ENCODE measurements at places on chromosomes 7 and 10.

DNA sequence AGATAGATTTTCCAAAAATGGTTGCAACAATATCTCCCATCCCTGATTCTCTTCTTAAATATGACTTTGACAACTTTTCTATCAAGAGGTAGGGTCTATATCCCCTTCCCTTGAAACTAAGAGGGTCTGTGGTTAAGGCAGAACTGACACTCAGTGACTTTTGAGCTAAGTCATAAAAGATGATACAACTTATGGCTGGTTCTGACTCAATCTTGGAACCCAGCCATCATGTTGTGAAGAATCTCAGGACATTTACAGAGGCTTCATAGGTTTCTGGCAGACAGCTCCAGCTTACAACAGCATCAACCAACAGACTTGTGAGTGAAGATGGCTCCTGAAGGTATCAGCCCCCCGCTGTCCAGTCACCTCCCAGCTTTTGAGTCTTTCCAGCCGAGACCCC lies 203.5 kb downstream of the RNLS start:
- DNase-seq, result no peak

DNA sequence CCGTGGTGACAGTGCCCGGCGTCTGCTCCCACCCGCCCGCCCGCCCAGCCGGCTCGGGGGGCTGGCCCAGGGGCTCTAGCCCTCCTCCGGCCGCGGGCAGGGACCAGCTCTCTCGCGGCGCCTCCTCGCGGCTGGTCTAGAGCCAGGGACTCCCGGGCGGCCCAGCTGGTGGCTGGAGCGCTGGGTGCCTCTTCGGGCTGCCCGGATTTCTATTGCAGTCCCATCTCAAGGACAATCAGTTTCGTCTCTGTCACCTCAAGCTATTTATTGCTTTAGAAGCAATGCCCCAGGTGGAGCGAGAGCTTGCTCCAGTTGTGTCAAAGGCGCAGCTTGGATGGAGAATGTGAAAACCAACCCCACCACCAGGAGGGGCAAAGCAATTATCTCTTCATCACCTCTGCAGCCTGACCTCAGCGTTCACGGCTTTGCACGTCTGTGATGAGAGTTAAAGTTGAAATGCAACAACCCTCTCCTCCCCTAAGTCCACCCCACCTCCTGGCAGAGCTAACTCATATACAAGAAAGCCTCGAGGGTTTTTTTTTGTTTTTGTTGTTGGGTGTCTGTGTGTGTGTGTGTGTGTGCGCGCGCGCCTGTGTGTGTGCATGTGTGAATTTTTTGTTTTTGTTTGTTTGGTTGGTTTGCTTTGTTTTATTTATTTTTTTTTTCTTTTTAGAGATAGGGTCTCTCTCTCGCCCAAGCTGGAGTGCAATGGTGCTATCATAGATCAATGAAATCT lies at the start of gene ITGA8:
Gene ITGA8 (minus strand): TSS at position 24 of the 736 bp plus-strand sequence. CDS start 151 bp downstream, outside the sequence.
- DNase-seq, result no peak

DNA sequence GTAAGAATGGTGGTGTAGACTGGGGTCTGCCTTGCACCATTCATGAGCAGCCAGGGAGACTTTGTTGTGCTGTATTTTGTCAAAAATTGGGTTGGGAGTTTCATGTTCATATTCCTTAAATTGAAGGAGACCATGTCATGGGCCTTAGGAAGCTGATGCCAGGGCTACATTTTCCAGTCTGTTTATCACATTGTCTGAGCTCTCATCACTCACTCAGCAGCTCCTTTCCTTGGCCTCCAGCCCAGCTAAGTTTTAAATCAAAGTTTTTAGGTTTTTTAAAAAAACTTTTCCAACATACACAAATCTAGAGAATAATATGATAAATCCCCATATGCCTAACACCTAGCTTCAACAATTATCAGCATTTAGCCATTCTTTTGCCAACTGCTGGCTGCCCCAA lies 12.6 kb upstream of the FAM13C start:
- DNase-seq, result no peak

- DNase-seq, result no peak
Observed at GRCh38 chr10:45075826-45076380, 75.2 kb downstream of the ZNF22 start.

GRCh38 chr7:102317231-102318059 lies 30.8 kb downstream of the SH2B2 start:
- DNase-seq, result no peak

DNA sequence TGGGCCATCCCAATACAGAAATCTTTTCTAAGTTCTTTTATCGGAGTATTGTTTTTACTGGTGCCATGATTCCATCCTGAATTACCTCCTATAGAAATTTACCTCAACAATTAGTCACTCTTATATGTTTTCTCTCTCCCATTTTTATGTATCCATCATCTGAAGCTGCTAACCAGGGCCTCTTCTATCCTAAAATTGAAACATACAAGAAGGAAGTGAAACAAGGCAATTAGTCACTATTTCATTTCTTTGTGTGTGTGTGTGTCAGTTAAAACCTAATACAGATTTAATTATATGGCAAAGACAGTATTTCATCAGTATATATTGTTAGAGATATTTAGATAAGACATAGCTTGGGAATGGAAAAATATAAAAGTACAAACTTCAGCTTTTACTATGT lies 148.4 kb upstream of the AHR start:
- no peak for DNase-seq

- no peak for DNase-seq
Observed at GRCh38 chr7:36925691-36926090, 201.4 kb upstream of the AOAH start.

DNA sequence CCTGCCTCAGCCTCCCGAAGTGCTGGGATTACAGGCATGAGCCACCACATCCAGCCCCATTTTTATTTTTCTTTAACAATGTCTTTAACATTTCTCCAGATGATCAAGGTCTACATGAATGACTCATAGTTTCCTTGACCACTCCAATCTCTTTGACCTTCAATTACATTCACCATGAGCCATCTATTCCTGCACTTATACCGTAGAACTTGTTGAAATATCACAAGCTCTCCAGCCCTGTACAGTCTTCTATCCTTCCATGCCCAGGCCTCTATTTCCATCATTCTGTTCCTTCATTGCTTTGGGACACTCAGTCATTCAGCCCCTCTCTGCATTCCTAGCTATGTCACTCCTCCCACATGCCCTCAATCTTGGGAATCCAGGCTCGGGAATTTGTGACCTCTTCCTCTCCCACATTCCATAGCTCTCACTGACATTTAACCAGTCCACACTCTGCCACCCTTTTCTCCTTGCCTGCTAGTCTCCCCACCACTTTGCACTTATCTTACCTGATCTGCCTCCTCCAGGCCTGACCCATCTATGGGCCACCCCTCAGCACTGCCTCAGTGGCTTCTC lies 151.8 kb upstream of the STK17A start:
- no peak for DNase-seq

GRCh38 chr10:129605986-129606518 lies 139.0 kb downstream of the MGMT start:
- DNase-seq, result no peak

- DNase-seq, result no peak
Observed at GRCh38 chr10:34384372-34384771, 430.7 kb downstream of the PARD3 start.

- DNase-seq, result no peak
Observed at GRCh38 chr10:21195252-21195651, 298.1 kb upstream of the NEBL start.

DNA sequence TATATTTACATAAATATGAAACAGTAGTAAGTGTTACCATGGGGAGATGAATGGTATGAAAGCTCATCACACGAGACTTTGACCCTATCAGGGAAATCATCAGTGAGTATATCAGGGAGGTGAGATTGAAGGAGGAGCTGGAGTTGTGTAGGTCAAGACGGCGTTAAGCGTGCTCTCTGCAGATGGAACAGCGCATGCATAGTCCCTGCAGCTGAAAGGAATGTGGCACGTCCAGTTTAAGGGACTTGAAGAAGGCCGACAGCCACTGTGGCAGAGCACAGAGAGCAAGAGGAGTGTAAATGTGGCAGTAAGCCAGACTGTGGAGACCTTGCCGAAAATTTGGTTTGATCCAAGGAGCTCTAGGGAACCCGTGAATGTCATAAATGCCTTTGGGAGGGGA lies 38.9 kb downstream of the POU6F2 start:
- DNase-seq, result no peak

DNA sequence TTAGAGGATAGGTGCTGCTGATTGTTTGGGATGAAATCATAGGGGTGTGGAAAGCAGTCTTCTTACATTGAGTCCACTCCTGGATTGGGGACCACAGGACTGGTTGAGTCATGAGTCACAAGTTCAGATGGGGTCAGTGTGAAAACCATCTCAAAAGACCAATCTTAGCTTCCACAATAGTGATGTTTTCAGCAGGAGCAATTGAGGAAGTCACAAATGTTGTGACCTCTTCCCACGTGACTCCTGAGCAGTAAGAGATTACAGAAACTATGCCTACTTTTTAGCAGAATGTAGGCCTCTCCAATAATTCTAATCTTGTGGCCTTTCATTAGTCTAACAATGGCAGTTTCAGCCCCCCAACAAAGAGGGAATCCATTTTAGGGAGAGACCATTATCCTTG lies 256.9 kb upstream of the CDC14C start:
- DNase-seq, result no peak

DNA sequence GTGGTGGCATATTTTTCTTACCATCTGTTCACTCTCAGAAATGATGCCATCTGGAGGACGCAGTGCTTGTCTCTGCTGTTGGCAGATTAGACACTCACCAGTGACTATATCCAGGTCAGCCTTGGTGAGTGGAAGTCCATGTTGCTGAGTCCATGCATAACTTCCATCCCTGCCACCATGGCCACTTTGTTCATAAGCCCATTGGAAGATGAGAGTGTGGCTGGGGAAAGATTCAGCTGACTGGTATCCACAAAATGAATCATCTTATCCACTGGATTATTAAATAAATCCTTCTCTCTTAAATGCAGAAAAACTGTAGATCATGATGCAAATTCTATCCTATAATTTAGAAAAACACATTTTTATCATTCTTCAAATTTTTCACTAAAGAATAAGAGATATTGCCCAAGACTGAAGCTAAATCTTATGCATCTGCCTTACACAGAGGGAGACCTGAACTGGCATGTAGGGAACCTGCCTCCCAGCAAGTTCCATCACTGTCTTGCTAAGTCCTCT lies 726.9 kb downstream of the TNS3 start:
- DNase-seq, result no peak

DNA sequence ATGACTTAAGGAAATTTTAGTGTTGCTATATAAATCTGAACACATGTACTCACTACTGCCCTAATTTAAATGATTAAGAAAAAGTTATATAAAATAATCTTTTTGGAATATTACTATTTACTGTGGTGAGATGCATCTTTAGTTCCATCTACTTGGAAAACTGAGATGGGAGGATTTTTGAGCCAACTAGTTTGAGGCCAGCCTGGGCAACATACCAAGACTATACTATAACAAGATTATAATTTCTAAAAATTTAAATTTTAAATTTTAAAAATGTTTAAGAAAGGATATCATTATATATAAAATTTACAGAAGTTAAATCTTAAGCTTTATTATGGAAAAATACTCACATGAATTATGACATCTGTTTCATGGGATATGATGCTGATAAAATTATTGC lies 530.8 kb upstream of the IGFBP3 start:
- DNase-seq, result no peak

DNA sequence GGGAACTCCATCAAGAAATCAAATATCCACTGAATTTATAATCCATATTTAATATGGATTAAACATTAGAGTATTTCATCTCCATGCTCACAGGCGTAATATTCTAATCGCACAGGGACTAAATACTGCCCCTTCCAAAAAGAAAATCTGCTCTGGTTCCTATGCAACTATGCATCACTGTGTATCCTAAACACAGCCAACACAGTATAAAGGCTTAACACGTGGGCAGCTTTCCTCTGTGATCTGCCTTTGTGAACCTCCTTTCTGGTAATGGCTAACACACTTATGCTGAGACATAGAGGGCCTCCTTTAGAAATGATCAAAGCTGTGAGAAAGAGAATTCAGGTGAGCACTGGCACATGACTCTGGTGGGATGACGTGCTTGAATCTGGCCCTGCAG lies 110.2 kb downstream of the RAB11FIP2 start:
- no peak for DNase-seq

DNA sequence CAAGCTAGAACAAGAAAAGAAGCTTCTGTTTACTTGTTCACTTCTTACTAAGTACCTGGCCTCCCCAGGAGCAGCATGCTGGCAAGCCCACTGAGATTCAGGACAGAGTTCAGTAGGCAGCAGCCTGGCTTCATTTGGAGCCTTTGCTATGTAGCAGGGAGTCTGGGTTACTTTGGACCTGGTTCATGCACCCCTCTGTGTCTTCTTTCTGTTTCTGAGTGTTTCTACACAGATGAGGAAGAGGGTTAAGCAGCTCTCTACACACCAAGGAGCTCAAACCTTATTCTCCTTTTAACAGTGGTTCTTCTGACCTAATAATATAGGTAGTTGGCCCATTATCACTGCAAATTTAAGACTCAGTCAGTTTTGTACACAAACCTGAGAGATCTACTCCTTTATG lies 152.9 kb downstream of the ARID5B start:
- no peak for DNase-seq

GRCh38 chr10:50439187-50439586 lies 184.6 kb downstream of the SGMS1 start:
- DNase-seq, result no peak

DNA sequence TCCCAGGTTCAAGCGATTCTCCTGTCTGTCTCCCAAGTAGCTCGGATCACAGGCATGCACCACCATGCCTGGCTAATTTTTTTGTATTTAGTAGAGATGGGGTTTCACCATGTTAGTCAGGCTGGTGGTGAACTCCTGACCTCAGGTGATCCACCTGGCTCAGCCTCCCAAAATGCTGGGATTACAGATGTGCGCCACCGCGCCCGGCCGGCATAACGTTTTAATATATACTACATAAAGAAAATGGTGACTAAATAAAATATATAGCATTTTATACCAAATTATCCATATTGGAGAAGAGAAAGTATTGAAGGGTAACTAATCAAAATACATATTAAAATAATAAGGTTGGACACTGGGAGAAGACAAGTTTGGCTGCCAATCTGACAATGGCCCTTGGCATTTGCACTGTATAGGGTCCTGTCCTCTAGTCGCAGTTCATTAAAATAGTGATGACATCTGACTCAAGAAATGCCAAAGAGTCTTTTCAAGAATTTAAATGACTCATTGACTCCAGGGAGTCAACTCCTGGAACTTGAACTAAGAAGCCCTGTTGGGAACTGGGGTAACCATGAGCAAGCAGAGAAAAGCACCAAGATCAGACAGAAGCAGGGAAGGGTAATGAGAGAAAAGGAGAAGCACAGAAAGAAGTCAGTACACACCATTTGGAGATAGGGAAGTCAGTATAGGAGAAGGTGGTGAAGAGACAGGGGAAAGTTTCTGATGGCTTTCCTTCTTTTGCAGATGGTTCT lies 91.1 kb downstream of the CH25H start:
- DNase-seq, result no peak

DNA sequence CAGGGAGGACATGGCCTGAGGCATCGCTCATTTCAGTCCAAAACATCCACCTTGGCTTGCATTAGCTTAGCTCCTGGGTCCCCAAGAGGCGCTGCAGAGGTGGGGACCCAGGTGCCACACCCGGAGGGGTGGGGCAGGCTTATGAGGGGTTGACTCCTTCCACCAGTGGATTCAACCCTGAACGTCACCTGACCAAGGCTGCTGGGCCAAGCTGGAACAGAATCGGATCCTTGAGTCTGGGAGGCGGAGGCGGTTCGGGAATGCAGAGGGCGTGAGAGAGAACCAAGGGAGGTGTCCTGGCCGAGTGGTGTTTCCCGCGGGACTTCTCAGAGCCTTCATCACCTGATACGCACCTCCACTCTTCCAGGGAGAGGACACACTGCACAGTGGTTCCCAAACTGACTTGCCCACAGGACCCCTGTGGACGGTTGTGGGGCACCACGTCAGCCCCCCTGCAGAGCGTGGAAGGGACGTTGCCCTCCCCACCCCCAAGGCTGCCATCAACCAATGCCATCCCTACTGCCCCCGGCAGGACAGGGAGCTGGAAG lies 4.5 kb upstream of the MICALL2 start:
- DNase-seq, result no peak

Measured in CD4-positive, alpha-beta T cell treated with Interleukin-1 beta for 1 hour (primary cell).